ENCODE measurements at places on chromosomes 5 and 9.

GRCh38 chr5:113808956-113809355 lies 295.5 kb downstream of the YTHDC2 start:
- no peak for DNase-seq

- DNase-seq: no peak
These were observed 145.2 kb upstream of the TAS2R1 start for GRCh38 chr5:9775339-9775738.

DNA sequence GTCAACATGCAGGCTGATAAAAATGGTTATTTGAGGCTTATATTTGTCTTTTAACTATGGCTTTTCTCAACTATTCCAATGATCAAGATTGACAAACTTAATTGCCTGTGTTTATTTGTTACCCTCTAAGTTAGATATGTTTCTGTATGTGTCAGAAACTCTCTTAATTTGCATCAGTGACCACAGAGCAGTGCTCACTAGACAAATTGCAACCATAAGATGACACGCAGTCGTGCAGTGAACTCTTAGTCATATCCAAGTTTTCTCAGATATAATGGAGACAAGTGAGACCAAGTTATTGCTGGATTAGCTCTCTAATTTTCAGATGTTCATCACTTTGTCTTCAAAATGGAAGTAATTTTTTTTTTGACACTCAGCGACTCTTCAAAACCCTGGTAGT lies 342.2 kb upstream of the RFX3 start:
- DNase-seq: no peak

DNA sequence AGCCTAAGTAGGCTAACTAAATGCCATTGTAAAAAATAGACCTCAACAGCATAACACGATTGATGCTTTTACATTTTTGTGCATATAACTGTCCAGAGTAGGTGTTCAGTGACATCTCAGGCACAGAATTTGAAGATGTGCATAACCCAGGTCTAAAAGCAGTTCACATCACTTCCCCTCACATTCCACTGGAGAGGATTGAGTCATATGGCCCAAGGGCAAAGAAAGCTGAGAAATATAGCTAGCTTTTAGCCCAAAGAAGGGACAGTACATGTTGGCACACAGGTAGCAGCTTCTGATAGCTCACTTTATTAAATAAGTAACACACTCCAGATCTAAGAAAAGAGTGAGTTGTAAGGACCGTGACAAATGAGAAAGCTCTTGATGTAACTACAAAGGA lies 2259.5 kb upstream of the WWC1 start:
- DNase-seq: no peak

DNA sequence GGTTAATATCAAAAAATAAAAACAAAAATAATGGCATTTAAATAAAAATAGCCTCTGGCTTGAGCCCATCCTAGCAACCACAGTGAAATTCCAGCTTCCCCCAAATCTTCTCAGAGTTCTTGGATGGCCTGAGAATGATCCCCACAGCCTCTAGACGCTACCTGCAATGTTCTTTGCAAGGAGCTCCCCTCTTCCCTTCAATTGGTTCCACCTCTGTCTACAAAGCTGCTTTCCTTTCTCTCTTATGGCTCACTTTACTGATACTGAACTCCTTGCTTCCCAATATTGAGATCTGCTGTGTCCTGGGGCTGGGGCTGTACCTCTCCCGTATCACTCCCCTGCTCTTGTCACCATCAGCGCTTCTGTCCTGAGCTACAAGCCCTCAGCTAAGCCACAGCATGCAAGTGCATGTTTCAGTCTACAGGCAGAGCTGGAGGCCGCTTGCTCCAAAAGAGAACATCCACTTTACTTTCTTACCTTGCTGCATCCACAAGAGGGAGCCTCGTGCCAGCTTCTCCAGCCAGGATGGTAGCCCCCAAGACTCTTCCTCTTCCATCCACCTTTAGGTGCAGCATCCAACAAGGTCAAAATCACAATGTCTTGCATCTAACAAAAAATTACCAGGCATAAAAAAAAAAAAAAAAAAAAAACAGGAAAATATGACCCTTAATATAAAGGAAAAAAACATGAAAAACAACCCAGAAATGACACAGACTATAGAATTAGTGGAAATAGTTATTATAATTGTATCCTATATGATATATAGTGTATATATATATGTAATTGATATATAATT lies 57.4 kb upstream of the PRSS3 start:
- DNase-seq: peak; percentile 68

- no peak for DNase-seq
These were observed 33.9 kb downstream of the PRELID2 start for GRCh38 chr5:145801195-145801594.

DNA sequence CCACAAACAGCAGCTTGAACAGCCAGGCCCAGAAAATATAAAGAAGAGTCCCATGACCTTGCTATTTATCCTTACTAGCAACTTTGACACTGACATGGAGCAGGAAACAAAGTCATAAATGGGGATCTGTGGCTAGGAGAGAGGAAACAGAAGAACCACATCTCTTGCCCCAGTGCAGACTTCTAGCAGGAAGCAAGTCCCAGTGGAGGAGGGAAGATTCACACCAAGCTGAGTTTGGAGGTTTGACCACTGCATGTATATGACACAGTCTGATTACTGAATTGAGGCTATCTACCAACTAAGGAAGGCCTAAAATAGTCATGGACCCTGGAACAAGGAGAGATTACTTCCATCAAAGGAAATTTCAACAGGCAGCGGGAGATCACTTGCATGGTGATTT lies 51.4 kb downstream of the CDH6 start:
- DNase-seq: no peak

All from AG20443 (cell line).